ENCODE measurements at places on chromosomes 1 and 21.

GRCh38 chr1:187313115-187313514 lies 484.4 kb downstream of the PLA2G4A start:
- DNase-seq: no peak

GRCh38 chr1:77834771-77835334 lies 53.6 kb upstream of the NEXN start:
- DNase-seq: no peak

GRCh38 chr1:98327220-98327861 lies 334.2 kb upstream of the SNX7 start:
- no peak for DNase-seq

DNA sequence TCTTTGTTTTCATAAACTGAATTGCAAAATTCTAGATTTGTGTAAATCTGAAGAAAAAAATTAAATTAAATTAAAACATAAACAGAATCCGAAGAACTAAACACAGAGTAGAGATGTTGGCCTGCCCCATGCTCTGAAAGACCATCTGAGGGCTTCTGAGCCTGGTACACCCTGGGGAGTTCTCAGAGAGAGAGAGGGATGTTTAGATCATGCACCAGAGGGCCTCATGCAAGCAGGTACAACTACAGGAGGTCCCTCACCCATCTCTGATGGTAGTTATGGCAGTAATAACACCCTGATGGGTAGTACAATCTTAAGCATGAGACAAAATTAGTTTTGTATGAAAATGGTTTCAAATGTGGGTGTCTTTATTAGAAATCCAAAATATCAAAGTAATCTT lies 127.7 kb downstream of the TGFB2 start:
- no peak for DNase-seq

- no peak for DNase-seq
Measured at GRCh38 chr21:31136891-31137290, 98.6 kb upstream of the KRTAP19-8 start.

DNA sequence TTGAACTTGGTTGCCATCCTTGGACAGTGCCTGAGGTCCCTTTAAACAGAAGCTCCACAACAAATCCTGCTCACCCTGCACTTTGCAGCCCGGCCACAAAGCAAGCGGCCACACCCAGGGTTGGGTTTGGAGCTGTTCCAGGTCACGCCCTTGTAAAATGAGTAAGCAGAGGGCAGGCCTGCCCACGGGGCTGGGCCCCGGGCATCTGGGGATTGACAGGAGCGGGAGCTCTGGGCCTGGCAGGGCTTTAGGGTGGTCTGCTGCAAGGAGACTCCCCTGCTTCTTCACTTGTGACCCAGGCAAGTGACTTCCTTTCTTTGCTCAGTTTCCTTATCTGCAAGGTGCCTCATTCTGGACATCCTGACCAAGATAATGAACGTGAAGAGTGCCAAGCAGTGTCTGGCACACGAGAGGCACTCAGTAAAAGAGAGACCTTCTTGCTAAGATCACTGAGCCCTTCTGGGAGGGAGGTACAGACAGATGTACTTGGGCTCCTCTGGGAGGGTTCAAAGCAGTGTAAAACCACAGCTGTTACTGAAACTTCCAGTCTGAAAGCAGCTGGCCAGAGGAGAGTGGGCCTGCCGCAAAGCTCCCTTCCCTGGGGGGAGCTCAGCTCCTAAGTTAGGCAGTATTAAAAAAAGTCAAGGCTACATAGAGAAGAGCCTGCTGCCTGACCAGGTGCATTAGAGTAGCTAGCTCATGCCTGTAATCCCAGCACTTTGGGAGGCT lies 2.6 kb downstream of the E2F2 start:
- DNase-seq: peak; percentile 31

GRCh38 chr21:37208056-37208721 lies 58.9 kb downstream of the VPS26C start:
- no peak for DNase-seq
